Vagina (tissue), 2 donors: ENCODE measurements at places on chromosomes 11 and 22.

- DNase-seq, result no peak
- H3K36me3 ChIP-seq, result no peaks in the 10 kb centered on the region
- H3K27me3 ChIP-seq, result no peaks in the 10 kb centered on the region
- no peak overlapping the region for H3K27ac ChIP-seq
- no peak overlapping the region for H3K4me3 ChIP-seq
These were observed 568.5 kb downstream of the KCNA4 start for GRCh38 chr11:29448246-29448877.

- H3K36me3 ChIP-seq, result no peaks in the 10 kb centered on the region
- H3K4me3 ChIP-seq, result no peak overlapping the region
- peaks cover 33% of the 10 kb centered on the region for H3K4me1 ChIP-seq
- peak overlapping the region; percentile 79 for H3K27ac ChIP-seq
These were observed 89.8 kb upstream of the PARVA start for GRCh38 chr11:12287374-12288211.

- no peaks in the 10 kb centered on the region for H3K27me3 ChIP-seq
- DNase-seq, result no peak
- no peak overlapping the region for H3K27ac ChIP-seq
- no peak overlapping the region for H3K4me3 ChIP-seq
- H3K36me3 ChIP-seq, result no peaks in the 10 kb centered on the region
- peaks cover 44% of the 10 kb centered on the region for H3K4me1 ChIP-seq
These were observed 63.6 kb downstream of the TNRC6B start for GRCh38 chr22:40241200-40241763.

- no peak for DNase-seq
- no peaks in the 10 kb centered on the region for H3K4me1 ChIP-seq
- H3K27me3 ChIP-seq, result no peaks in the 10 kb centered on the region
- no peak overlapping the region for H3K4me3 ChIP-seq
These were observed 130.3 kb downstream of the EFCAB6 start for GRCh38 chr22:43681731-43682360.

- peak overlapping the region; percentile 74 for H3K27ac ChIP-seq
- H3K27me3 ChIP-seq, result no peaks in the 10 kb centered on the region
- no peak overlapping the region for H3K4me3 ChIP-seq
- DNase-seq, result no peak
- no peaks in the 10 kb centered on the region for H3K36me3 ChIP-seq
These were observed 32.7 kb downstream of the P4HA3 start for GRCh38 chr11:74278721-74279161.

DNA sequence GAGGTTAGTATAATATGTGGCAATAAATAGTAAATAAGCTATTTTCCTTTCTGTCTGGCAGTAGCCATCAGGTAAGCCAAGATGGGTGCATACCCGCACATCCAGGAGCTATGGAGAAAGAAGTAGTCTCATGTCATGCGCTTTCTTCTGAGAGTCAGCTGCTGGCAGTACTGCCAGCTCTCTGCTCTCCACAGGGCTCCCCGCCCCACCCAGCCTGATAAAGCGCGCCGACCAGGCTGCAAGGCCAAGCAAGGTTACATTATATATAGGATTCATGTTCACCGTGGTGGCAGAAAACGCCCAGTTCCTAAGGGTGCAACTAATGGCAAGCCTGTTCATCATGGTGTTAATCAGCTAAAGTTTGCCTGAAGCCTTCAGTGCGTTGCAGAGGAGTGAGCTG, 126.2 kb downstream of the ATG16L2 start:
- H3K27me3 ChIP-seq, result no peaks in the 10 kb centered on the region
- no peaks in the 10 kb centered on the region for H3K4me1 ChIP-seq
- H3K4me3 ChIP-seq, result no peak overlapping the region
- no peaks in the 10 kb centered on the region for H3K36me3 ChIP-seq
- no peak for DNase-seq

DNA sequence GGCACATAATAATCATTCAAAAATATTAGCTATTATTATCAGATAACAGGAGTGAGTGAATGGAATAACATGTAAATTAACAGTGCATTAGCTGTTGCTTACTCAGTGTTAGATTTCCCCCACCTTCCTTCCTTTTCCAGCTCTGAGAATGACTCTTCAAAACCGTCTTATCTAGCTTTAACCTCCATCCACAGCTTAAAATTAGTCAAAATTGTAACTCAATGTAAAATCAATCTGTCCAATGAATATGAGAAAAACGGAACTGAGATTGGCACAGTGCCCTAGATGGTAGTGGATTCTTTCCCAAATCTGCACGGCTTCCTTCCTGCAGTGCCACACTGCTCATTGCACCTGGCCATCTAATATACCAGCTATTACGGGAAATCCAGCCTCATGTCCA, 156.8 kb upstream of the BDNF start:
- H3K27ac ChIP-seq, result no peak overlapping the region
- no peak overlapping the region for H3K4me3 ChIP-seq

GRCh38 chr22:17999851-18000250, 24.5 kb downstream of the MICAL3 start:
- H3K27me3 ChIP-seq, result no peaks in the 10 kb centered on the region
- no peak overlapping the region for H3K27ac ChIP-seq
- DNase-seq, result no peak
- peak overlapping the region; percentile 80 for H3K4me3 ChIP-seq

- DNase-seq, result no peak
- no peak overlapping the region for H3K27ac ChIP-seq
- H3K4me1 ChIP-seq, result peaks cover 4% of the 10 kb centered on the region
- no peaks in the 10 kb centered on the region for H3K27me3 ChIP-seq
These were observed 459.1 kb downstream of the MIAT start for GRCh38 chr22:27116312-27117086.

GRCh38 chr11:79050786-79051185, 390.0 kb downstream of the TENM4 start:
- DNase-seq, result no peak
- no peaks in the 10 kb centered on the region for H3K4me1 ChIP-seq
- H3K36me3 ChIP-seq, result no peaks in the 10 kb centered on the region
- no peak overlapping the region for H3K27ac ChIP-seq
- H3K4me3 ChIP-seq, result no peak overlapping the region
- H3K27me3 ChIP-seq, result no peaks in the 10 kb centered on the region

DNA sequence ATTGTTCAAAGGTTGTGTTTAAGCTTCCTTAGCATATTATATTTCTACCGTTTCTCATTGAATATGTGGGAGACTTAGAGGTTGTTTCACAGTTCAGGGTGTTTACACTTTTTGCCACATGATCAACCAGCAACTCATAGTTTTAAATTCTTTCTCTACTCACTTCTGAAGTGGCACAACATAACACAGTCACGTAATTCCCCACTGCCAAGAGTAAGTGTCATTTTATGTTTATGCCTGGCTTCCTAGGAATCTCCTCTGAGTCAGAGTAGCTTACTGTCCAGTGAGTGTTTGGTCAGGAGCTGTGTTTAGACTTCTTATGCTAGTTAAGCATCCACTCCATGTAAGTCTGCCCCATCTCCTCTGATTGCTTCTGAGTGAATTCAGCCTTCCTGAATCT, 520.8 kb upstream of the KIRREL3 start:
- H3K27ac ChIP-seq, result no peak overlapping the region
- no peak overlapping the region for H3K4me3 ChIP-seq
- DNase-seq, result no peak
- no peaks in the 10 kb centered on the region for H3K4me1 ChIP-seq
- no peaks in the 10 kb centered on the region for H3K36me3 ChIP-seq

GRCh38 chr11:19670030-19670791, 42.4 kb upstream of the NAV2 start:
- no peaks in the 10 kb centered on the region for H3K36me3 ChIP-seq
- peaks cover 45% of the 10 kb centered on the region for H3K4me1 ChIP-seq
- H3K4me3 ChIP-seq, result no peak overlapping the region
- peak overlapping the region; percentile 20 for H3K27ac ChIP-seq
- no peak for DNase-seq
- no peaks in the 10 kb centered on the region for H3K27me3 ChIP-seq

- H3K36me3 ChIP-seq, result no peaks in the 10 kb centered on the region
- no peak overlapping the region for H3K27ac ChIP-seq
- H3K27me3 ChIP-seq, result no peaks in the 10 kb centered on the region
- H3K4me1 ChIP-seq, result no peaks in the 10 kb centered on the region
- H3K4me3 ChIP-seq, result no peak overlapping the region
- no peak for DNase-seq
These were observed 309.6 kb downstream of the TBC1D22A start for GRCh38 chr22:47071807-47072641.

GRCh38 chr11:74680703-74681531, 50.3 kb downstream of the CHRDL2 start:
- no peaks in the 10 kb centered on the region for H3K36me3 ChIP-seq
- H3K27ac ChIP-seq, result no peak overlapping the region
- H3K4me1 ChIP-seq, result peaks cover 29% of the 10 kb centered on the region

DNA sequence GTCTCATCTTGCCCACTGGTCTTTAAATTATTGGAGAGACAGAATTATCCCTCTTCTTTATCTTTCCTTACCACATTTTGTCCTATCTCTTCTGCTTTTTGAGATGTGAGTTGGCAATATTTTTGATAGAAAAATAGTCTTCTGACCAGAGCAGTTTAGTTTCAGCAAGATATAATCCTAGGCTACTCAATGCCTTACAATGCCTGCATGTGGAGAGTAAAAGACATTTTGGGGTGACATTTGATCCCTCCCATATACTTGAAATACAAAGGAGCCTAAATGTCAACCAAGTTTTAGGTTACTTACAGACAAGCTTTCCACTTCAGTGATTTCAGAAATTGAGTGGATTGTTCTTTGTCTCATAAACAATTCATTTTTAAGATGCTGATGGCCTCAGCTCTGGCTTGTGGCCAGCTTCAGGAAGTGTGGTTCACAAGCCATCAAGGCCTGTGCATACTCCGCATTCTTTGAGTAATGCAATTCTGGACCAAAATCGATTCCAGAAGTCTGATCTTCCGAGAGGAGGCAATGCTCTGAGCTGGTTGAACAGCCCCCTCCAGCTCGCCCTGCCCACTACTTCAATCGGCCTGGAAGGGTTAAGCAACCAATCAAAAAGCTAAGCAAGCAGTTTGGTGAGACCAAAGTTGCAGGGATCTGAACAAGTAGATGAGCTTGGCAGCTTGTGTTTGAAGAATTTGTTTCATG, 274.4 kb downstream of the BLID start:
- H3K4me1 ChIP-seq, result no peaks in the 10 kb centered on the region
- no peaks in the 10 kb centered on the region for H3K36me3 ChIP-seq
- no peak overlapping the region for H3K4me3 ChIP-seq
- DNase-seq, result no peak
- no peaks in the 10 kb centered on the region for H3K27me3 ChIP-seq

- H3K27me3 ChIP-seq, result no peaks in the 10 kb centered on the region
- H3K4me1 ChIP-seq, result peaks cover 8% of the 10 kb centered on the region
- no peak for DNase-seq
- no peaks in the 10 kb centered on the region for H3K36me3 ChIP-seq
These were observed 17.3 kb upstream of the RASD2 start for GRCh38 chr22:35523167-35523947.

GRCh38 chr11:89235976-89236375, 58.3 kb downstream of the TYR start:
- H3K36me3 ChIP-seq, result no peaks in the 10 kb centered on the region
- H3K27ac ChIP-seq, result no peak overlapping the region
- no peaks in the 10 kb centered on the region for H3K27me3 ChIP-seq
